ENCODE measurements at places on chromosomes 2 and 18.

DNA sequence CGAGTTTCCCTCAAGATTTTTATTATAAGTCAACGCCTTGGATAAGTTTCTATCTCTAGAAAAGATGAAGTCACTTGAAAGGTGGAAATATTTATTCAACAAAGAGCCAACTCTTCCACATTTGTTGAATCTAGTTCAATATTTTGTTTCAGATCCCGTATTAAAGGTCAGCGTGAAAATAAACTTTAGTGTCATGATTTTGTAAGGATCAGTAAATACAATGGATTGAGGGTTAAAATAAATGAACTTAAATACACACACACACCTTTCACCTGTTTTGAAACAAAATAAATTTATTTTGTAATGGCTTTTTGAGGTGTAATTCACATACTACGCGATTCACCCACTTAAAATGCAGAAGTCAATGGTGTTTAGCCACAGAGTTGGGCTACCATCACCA is 16.0 kb upstream of the NPPC start:
- DNase-seq = no peak

DNA sequence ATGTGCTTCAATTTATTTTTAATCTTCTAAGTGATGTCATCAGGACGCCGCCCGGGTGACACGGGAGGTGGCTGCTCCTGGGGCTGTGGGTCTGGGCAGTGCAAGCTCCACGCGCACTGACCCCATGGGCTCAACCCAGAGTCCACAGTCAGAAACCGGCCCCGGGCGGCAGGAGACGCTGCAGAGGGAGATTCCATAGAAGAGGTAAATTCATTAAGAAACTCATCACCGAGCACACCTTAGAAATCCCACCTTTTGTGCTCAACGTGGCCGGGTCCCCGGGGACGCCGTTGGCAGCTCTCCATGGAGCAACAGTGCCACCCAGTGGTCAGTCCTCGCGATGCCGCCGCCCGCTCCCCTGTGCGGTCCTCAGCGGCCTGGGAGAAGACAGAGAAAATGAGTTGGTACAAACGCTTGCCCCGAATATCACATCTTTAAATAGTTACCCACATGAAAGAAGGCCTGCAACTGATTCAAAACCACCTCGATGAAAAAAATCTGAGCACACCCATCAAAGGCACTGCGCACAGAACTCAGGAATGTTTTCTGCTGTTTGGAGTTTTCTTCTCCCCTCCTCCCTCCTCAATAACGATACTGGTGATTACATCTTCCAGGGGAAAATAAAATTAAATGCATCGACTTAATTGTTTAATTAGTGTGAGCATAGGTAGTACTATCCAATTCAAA is 92.6 kb downstream of the CMPK2 start:
- DNase-seq = peak; percentile 41

DNA sequence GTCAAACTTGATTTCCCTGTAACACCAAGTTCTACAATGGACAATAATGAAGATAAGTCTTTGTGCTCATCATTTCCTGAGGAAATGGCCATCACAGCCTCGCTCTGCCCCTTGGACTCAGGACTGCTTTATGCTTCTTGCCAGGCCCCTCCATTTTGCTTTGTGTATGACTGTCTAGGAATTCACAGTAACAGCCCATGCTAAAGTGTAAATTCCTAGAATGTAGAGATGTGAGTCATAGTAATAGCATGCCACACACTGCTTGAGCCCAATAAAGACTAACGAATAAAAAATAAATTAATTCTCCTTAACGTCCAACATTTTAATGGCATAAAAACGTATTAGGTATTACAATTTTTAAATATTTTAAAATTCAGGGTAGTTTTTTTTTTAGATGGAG is 226.5 kb downstream of the PID1 start:
- DNase-seq = no peak

- DNase-seq = no peak
Observed at GRCh38 chr2:48738806-48739205, 16.7 kb downstream of the LHCGR start.

GRCh38 chr2:80326214-80326613 is 21.7 kb upstream of the LRRTM1 start:
- no peak for DNase-seq

- DNase-seq = no peak
Observed at GRCh38 chr18:53553030-53553429, 671.4 kb downstream of the MBD2 start.

DNA sequence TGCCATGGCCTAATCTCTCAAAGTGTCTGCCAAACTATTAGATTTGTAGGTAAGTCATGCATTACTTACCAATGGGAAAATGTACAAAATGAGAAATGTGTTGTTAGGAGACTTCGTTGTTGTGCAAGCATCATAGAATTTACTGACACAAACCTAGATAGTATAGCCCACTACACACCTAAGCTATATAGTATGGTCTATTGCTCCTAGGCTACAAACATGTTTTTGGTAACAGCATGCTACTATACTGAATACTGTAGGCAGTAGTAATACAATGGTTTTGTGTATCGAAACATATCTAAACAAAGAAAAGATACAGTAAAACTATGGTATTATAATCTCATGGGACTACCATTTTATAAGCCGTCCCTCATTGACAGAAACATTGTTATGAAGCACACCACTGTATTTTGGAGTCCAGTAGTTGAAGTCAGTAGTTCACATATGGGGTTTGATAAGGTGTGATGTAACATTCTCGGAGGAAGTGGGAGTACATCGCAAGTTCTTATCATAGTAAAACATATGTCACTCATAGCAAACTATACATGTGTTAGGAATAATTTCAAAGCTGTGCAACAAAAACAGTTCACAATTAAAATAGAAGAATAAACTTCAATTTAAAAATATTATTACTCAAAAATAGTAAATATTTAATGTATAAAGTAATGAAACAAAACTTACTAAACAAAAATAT is 12.0 kb upstream of the GTF2A1L start:
- DNase-seq = no peak

DNA sequence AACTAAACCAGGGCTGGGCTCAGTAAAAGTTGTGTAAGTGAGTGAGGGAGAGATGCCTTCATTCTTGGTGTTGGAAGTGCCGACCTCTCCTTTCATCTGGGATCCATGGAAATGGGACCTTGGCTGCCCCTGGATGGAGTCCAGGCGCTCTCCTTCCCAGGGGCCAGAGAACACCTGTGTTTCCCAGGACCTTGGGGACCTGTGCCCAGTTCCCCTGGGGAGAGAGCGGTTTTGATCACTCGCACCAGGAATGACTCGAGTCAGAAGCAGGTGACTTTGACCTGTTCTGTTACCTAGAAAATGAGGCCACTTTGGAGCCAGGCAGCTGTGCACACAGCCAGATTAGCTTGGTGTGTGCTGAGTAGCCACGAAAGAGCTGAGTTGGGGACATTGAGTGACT is 97.3 kb downstream of the SH3BP4 start:
- DNase-seq = no peak

Measured in D721Med (cell line).